ENCODE measurements at places on chromosomes 13 and 19.
A peak's percentile ranks its signal among the peaks of the same experiment; 100 is the strongest.

GRCh38 chr19:7895565-7895964 is 7.3 kb downstream of the LRRC8E start:
- DNase-seq, result no peak

DNA sequence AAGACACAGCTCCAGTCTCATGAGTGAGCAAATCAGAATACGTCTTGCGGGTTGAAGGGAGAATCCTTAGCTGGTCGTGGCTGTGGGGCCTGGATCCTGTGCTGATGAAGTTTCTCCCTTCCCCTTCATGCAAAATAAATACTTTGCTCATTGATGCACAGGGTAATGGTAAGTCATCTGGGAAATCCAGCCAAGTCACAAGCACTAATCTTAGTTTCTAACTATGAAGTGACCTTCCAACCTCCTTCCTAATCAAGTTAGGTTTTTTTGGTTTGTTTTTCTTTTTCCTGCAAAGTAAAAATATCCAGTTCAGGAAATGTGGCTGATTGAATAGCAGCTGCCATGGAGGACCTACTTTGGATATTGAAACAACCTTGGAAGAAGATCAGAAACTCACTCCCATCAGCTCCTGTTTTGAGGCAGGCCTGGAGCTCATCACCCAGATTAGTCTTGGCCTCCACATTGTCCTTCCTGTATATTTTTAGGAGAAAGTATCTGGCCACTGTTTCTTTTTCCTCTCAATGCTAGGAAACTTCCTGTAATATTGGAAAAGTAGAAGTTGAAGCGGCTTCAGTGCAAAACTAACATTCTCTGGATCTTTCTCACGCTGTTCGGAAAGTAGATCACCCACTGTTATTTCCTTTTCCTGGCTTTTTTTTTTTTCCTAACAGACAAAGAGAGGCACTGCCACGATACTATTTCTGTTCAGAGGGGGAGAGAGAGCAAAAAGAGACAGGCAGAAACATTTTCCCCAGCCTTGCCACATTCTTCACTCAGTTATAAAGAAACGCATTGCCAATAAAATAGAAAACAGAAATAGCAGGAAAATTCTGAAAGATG is 12.3 kb upstream of the ARL11 start:
- DNase-seq, result no peak

GRCh38 chr13:65789815-65790214 is 1440.3 kb downstream of the PCDH9 start:
- DNase-seq, result no peak

- no peak for DNase-seq
These were observed 225.7 kb downstream of the LMO7 start for GRCh38 chr13:75861786-75862185.

- peak; percentile 34 for DNase-seq
These were observed 7.3 kb downstream of the SIGLEC9 start for GRCh38 chr19:51131780-51132680.

DNA sequence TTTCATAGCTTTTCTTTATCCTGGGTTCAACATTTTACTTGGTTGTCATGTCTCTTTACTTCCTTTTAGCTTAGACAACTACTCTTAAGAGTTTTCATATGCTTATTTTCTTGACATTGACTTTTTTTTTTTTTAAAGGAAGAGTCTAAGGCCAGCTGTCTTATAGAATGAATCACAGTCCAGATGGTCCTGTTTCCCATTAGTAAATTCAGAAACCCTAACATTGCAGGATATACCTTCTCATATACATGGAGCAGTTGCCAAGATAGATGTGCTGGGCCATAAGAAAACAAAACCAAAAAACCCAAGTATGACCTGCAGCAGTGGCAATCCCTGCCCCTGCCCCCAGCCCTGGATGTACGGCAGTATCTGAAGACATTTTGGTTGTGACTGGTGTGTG is 72.8 kb downstream of the COG3 start:
- no peak for DNase-seq

GRCh38 chr13:42068886-42069285 is 20.4 kb downstream of the DGKH start:
- DNase-seq, result no peak

DNA sequence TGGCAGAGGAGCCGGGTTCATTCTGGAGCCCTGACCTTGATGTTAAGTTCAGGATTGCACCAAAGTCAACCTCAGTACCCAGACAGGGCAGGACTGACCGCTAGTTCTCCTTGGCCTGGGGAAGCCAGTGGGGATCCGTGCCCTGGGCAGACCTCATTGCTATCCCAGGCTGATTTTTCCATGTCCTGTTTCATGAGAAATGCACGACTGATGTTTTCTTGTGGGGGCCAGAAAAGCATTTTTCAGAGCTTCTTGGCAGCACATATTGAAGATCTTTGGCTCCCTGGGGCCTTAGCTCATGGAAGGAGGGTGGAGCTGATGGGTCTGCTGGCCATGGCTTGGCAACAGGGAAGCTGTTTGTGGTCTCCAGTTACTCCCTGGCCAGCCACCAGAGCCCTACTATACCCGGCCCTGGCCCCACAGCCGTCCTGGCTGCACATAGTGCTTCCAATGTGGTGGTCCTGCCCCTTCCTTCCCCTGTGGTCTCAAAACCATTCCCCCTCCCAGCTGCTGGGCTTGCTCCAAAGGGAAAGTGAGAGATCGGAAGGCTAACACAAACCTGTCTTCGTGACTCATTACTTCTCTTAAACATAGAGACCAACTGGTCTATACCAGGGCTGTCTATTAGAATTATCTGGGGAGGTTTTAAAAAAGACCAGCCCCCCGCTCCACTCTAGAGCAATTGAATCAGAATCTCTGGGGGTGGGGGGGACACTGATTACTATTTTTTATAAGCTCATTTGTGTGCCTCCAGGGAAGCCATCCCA is 11.2 kb downstream of the IL17D start:
- no peak for DNase-seq

DNA sequence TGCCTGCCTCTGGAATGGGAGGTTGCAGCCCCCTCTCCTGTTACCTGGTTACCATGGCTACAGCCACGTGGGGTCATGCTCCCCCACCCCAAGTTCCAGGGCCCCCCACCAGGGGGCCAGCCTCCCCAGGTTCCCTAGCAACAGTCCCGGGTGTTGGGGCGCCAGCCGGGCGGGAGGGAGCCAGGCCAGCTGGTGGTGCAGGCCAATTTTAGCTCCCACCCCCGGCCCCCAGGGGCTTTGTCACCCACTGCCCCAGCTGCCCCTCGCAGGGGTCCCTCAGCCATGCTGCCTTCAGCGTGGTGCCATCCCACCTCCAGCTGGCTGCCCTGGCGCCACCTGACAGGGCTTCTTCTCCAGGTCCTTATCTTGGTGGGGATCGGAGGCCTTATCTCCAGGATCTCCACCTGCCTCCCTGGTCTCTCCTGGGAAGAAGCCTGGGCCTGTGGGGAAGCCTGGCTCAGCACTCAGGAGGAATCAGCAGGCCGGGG is 3.0 kb downstream of the MARK4 start:
- no peak for DNase-seq

- DNase-seq, result no peak
These were observed 61.0 kb upstream of the SHISA2 start for GRCh38 chr13:26112843-26113242.

GRCh38 chr13:98955336-98955735 is 22.5 kb downstream of the DOCK9 start:
- no peak for DNase-seq

- no peak for DNase-seq
These were observed 13.6 kb upstream of the IFT88 start for GRCh38 chr13:20553311-20553710.

Measured in NCI-H187 (cell line).